A673 (cell line): ENCODE measurements at places on chromosomes 16 and 17. TPM values are rescaled to one million over a fixed set of nuclear protein-coding genes. Genes with fewer than 3 reads are reported as not detected.
A peak's percentile ranks its signal among the peaks of the same experiment; 100 is the strongest.

DNA sequence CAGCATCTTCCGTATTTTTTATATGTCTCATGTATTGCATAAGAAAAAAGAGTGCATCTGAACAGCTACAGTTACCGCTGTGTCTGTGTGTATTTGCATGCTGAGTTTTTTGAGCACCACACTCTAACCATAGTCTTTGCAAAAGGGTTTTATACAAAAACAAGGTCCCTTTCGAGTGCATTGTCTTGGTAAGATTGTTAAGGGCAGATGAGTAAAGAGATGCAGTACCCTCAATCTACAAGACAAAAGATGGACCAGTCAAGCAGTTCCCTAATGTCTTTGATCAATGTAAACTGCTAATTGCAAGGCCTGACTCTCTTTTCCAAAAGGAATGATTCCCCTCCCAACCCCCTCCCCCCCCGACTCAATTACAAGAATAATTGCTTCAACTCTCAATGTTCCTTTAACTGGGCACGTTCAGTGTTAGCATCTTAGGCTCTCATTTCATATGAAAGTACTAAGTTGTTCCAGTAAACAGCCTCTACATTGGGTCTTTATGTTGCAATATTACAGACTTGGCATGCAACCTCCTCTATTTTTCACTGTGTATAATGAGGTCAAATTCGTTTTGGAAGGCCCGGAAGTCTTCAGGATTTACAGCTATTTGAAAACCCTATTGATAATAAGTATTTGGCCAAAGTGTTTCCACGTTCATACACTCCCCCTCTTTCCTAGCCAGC, 471.4 kb upstream of the RBFOX1 start:
- H3K4me3 ChIP-seq, result no peak overlapping the region
- no peaks in the 10 kb centered on the region for H3K4me1 ChIP-seq
- DNase-seq, result no peak
- no peaks in the 10 kb centered on the region for H3K27me3 ChIP-seq

DNA sequence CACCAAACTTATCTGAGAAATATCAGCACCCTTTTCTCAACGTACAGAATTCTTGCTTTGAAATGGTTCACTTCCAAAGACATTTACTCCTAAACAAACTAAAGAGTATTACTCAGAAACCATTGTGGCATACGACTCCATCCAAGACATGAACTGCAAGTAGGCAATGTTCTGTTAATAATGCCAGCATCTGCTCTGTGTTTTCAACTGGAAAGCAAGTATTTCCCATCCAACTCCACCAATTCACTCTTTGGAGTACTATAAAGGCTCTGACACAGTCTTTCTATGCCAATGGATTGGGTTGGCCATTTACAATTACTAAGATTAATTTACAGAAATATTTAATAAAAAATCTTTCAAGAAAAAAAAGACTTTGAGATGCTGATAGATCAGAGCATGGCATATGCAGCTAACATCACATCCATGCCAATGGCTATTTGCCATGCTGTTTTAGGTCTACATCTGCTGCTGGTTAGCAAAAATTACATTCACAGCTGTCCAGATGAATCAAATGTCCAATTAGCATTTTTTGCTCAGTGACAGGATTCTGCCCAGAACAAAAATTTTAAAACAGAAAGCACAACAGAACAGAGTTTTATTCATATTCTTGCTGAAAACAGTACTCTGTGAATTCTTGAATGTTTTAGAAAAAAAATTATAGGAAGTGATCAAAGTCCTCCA, 65.9 kb upstream of the HLF start:
- no peak overlapping the region for H3K4me3 ChIP-seq
- no peaks in the 10 kb centered on the region for H3K27me3 ChIP-seq
- H3K4me1 ChIP-seq, result peaks cover 40% of the 10 kb centered on the region
- peak; percentile 63 for DNase-seq
- no peaks in the 10 kb centered on the region for H3K36me3 ChIP-seq
- peak overlapping the region; percentile 46 for H3K27ac ChIP-seq

GRCh38 chr17:43591779-43592562, 45.8 kb upstream of the ETV4 start:
- H3K36me3 ChIP-seq, result no peaks in the 10 kb centered on the region
- no peak overlapping the region for H3K27ac ChIP-seq
- peak; percentile 24 for DNase-seq
- no peaks in the 10 kb centered on the region for H3K27me3 ChIP-seq

GRCh38 chr17:76397184-76397583, 12.8 kb downstream of the SPHK1 start:
- H3K4me1 ChIP-seq, result no peaks in the 10 kb centered on the region
- peaks cover 69% of the 10 kb centered on the region for H3K36me3 ChIP-seq
- H3K27ac ChIP-seq, result no peak overlapping the region
- no peak overlapping the region for H3K4me3 ChIP-seq
- no peak for DNase-seq

DNA sequence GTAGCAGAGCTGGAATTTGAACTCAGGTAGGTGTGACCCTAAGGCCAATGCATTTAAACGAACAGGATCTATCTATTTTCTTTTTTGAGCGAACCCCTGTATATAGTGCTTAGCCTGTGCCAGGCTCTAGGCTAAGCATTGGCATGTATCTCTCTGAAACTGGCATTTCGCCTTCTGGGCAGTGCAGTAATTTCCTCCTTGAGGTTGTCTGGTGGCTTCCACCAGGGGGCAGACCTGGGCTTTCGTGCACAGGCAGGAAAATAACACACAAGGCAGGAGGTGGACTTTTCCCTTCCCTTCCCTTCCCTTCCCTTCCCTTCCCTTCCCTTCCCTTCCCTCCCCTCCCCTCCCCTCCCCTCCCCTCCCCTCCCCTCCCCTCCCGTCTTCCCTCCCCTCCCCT, 34.4 kb upstream of the PRKCB start:
- H3K4me1 ChIP-seq, result peaks cover 17% of the 10 kb centered on the region
- no peak overlapping the region for H3K4me3 ChIP-seq
- H3K36me3 ChIP-seq, result no peaks in the 10 kb centered on the region
- peak; percentile 90 for DNase-seq
- no peak overlapping the region for H3K27ac ChIP-seq
- no peaks in the 10 kb centered on the region for H3K27me3 ChIP-seq

- no peaks in the 10 kb centered on the region for H3K36me3 ChIP-seq
- no peak overlapping the region for H3K27ac ChIP-seq
- no peak for DNase-seq
- no peaks in the 10 kb centered on the region for H3K4me1 ChIP-seq
- H3K4me3 ChIP-seq, result no peak overlapping the region
Observed at GRCh38 chr17:81648013-81648706, 8.2 kb downstream of the PDE6G start.

DNA sequence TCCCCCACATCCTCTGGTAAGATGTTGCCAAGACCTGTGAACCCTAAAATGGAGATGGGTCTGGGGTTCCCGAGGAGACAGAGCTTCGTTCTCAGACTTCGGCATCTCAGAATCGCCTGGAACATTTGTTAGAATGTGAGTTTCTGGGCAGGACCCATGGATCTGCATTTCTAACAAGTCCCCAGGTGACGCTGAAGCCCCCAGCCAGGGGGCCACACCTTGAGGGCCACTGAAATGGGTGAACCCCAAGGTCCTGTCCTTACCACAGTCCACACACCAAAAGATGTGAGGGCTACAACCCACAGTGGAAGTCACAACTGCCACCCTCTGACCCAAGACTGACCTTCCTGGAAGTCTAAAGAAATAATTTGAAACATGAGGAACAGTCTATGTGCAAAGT, 14.0 kb downstream of the MPP3 start:
- H3K4me1 ChIP-seq, result no peaks in the 10 kb centered on the region
- H3K27me3 ChIP-seq, result no peaks in the 10 kb centered on the region
- no peaks in the 10 kb centered on the region for H3K36me3 ChIP-seq
- no peak overlapping the region for H3K27ac ChIP-seq

GRCh38 chr17:57869617-57870282, 19.9 kb upstream of the MRPS23 start:
- no peak overlapping the region for H3K4me3 ChIP-seq
- no peaks in the 10 kb centered on the region for H3K27me3 ChIP-seq
- no peak for DNase-seq
- H3K4me1 ChIP-seq, result peaks cover 25% of the 10 kb centered on the region
- peak overlapping the region; percentile 59 for H3K27ac ChIP-seq

DNA sequence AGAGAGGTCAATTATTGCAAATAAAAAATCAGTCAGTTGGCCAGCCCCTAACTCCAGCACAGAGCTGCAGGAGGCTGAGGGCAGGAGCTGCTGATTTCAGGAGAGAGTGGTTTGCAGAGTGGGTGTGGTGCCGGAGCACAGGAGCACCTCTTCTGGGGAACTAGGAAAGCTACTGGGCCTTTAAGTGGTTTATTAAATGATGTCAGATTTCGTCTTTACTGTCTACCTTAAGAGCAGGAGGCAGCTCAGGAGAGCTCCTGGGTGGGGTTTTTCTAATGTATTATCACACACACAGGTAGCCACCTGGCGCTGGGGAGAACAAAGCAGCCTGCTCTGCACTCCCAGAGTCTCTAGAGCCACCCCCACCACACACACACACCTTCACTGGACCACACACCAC, 11.5 kb upstream of the HAS3 start:
- no peak overlapping the region for H3K27ac ChIP-seq
- H3K4me3 ChIP-seq, result no peak overlapping the region
- no peak for DNase-seq
- H3K4me1 ChIP-seq, result peaks cover 10% of the 10 kb centered on the region
- no peaks in the 10 kb centered on the region for H3K27me3 ChIP-seq
- no peaks in the 10 kb centered on the region for H3K36me3 ChIP-seq

DNA sequence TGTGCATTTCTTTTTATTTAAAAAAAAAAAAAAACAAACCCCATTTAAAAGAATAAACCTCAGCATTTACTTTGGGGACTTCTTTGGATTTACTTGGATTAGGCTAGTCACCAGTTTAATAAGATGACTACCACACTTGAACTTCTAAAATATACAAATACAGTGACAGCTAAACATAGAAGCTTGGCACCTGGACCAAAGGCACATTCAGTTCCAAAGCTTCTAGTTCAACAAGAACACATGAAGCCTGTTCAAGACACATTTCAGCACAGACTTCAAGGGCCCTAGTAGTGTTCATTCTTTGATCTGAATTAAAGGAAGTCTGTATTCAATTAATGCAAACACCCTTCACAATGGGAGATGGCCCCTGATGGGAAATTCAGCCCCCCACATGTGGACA, 11.6 kb upstream of the ROGDI start:
- H3K4me3 ChIP-seq, result no peak overlapping the region
- DNase-seq, result no peak
- H3K36me3 ChIP-seq, result peaks cover 50% of the 10 kb centered on the region
- H3K27me3 ChIP-seq, result no peaks in the 10 kb centered on the region
- no peaks in the 10 kb centered on the region for H3K4me1 ChIP-seq

DNA sequence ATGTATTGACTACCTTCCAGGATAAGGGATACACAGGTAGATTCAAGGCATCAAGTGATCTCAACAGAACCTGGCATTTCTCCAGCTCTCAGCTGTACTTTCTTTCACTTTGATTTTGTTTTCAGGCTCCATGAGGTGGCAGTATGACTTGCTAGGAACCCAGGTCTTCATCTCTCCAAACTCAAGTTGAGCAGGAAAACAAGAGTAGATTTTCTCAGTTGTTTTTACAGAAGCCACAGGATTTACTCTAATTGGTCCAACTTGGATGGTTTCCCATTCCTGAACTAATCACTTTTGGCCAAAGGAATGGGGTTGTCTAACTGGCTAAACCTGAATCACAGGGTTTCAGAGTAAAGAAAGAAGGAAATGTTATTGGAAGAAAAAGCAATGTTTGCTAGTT, 146.6 kb downstream of the TRIM37 start:
- H3K27ac ChIP-seq, result no peak overlapping the region
- peak; percentile 61 for DNase-seq
- no peaks in the 10 kb centered on the region for H3K27me3 ChIP-seq
- no peaks in the 10 kb centered on the region for H3K4me1 ChIP-seq
- no peak overlapping the region for H3K4me3 ChIP-seq

GRCh38 chr17:59427425-59427921, 96.0 kb downstream of the YPEL2 start:
- H3K36me3 ChIP-seq, result no peaks in the 10 kb centered on the region
- H3K4me3 ChIP-seq, result no peak overlapping the region
- H3K27ac ChIP-seq, result no peak overlapping the region
- H3K27me3 ChIP-seq, result no peaks in the 10 kb centered on the region

- no peaks in the 10 kb centered on the region for H3K36me3 ChIP-seq
- H3K27ac ChIP-seq, result no peak overlapping the region
- peak overlapping the region; percentile 53 for H3K4me3 ChIP-seq
- H3K4me1 ChIP-seq, result peaks cover 3% of the 10 kb centered on the region
- peak; percentile 29 for DNase-seq
Observed at GRCh38 chr17:9021992-9022572, 772 bp downstream of the NTN1 start.

DNA sequence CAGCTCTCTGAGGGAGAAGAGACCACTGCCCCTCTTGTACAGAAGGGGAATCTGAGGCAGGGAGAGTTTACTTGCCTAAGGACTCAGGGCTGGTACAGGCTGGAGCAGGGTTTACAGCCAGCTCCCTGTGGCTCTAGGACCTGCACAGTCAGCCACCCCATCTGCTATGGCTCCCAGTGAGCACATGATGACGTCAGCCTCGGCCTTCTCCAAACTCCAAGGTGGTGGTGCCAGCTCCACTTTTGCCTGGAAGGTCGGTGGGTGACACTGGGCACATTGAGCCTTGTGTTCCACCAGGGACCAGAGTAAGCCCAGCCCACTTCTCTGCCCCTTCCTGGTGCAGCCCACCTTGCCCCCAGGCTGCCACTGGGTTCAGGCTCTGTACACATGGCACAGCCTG, 202.2 kb downstream of the ENGASE start:
- no peak overlapping the region for H3K4me3 ChIP-seq
- H3K27me3 ChIP-seq, result peaks cover 44% of the 10 kb centered on the region
- no peak for DNase-seq
- no peaks in the 10 kb centered on the region for H3K4me1 ChIP-seq
- no peaks in the 10 kb centered on the region for H3K36me3 ChIP-seq

Gene DUXB
- not detected in 2 replicates for total RNA-seq

Gene SLC4A1
- total RNA-seq, result not detected in 2 replicates

Gene PIPOX
- total RNA-seq, result 7.8 and 8.8 TPM in 2 replicates

Gene TNFSF13
- 0.69 and 0.74 TPM in 2 replicates for total RNA-seq

Gene ATP1B2
- total RNA-seq, result 3.5 and 5.9 TPM in 2 replicates

Gene KSR1
- 41.7 and 47.8 TPM in 2 replicates for total RNA-seq
